NK-92 treated with Interleukin-12 subunit alpha and Interleukin-12 subunit beta, amount 100 ng/mL, for 24 hours (cell line): ENCODE measurements at places on chromosomes 1 and 21.

- no peak for DNase-seq
Observed at GRCh38 chr1:16464917-16465625, 24.5 kb downstream of the NECAP2 start.

DNA sequence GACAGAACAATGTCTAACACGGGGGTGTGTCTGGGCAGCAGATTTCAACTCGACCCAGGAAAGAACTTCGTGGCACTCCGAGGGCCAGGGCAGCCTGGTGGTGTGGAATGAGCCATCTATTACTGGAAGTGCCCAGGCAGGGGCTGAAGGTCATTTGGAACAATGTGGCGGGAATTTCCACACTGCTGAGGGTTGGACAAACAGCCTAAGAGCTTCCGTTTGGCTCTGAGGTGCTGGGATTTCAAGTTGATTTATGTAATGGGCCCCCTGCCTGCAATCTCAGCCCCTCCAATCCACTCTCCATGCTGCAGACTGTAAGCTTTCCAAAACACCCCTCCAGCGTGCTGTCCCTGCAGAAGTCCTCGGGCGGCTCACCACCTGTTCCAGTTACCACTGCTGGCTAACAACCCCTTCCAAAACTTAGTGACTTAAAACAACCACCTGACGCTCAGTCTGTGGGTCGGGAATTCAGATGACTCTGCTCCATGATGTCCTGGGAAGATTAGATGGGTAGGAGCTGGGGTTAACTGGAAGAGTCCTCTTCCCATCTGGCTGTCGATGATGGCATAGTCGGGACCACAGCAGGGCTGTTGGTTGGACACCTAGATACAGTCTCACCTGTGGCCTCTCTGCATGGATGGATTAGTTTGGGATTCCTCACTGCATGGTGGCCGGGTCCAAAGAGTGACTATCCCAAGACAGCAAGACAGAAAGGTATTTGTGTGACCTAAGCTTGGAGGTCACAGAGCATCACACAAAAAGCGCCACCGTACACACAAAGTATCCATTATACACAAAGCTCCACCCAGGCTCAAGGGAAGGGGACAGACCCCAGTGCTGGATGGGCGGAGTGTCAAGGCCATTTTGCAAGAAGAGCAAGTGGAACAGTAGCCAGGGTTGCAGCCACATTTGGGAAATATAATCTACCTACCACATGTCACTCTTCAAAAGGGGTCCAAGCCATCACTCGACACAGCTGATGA, 89.7 kb upstream of the IFFO2 start:
- DNase-seq = no peak

- DNase-seq = no peak
Observed at GRCh38 chr1:198657550-198658064, 18.8 kb downstream of the PTPRC start.

GRCh38 chr1:65813956-65814355, 21.3 kb downstream of the PDE4B start:
- DNase-seq = no peak

DNA sequence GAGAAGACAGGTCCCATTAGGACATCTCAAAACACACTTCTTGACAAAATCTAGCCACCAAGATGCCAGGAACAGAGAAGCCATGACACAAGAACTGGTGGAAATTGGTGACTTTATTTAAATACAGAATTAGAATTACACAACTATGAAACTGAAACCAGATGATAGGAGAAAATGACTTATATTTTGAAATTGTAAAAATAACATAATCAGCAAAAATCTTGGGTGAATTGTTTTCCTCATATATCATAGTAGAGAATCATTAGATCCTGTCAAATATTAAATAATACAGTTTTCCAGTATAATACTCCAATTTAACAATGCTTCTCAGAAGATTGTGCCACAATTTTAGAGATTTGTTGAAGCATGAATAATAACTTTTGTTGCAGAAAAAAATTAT, 81.5 kb upstream of the MROH9 start:
- DNase-seq = no peak
